ENCODE measurements at places on chromosomes 11 and 22.

DNA sequence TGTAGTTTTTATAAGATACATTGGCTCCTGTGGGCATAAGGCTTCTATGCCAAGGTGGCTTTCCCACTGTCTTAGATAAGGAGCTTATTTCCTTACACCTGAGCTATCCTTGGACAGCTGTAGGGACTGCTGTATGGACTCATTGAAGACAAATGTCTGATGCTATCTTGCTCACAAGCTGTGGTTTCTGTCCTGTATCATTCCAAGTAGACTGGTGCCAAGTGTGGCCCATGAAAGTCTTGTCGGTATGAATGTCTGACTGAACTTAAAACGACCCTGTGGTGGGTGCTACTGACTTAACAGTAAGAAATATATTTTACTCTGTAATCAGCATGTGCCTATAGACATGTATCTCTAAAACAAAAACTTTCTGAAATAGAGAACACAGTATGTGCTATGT lies 45.0 kb downstream of the LARGE2 start:
- DNase-seq = no peak

GRCh38 chr11:4191031-4191571 lies 96.5 kb downstream of the RRM1 start:
- DNase-seq = no peak

- DNase-seq = no peak
Observed at GRCh38 chr11:26753723-26754504, 32.1 kb upstream of the SLC5A12 start.

DNA sequence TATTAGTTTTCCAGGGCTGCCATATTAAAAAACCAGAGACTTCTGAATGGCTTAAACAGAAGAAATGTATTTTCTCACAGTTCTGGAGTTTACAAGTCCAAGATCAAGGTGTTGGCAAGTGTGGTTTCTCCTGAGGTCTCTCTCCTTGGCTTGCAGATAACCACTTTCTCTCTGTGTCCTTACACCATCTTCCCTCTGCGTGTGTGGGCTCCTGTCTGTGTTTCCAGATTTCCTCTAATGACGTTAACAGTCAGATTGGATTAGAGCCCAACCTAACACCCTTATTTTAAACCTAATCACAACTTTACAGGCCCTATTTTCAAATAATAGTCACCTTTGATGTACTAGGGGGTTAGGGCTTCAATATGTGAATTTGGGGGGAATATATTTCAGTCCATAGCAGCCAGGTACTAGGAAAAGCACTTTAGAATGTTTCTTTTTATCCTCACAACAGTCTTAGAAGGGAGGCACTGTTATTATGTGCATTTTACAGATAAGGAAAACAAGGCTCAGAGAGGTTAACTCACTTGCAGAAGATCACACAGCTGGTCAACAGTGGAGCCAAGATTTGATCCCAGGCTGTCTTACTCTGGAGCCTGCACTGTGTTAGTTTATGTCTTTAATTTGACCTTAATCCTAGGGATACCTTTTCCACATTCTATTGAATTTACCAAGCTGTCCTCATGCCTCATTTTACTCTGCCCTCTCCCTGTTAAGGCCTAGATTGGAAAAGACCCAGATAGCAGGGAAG lies 116.4 kb upstream of the CRYBB3 start:
- DNase-seq = no peak

DNA sequence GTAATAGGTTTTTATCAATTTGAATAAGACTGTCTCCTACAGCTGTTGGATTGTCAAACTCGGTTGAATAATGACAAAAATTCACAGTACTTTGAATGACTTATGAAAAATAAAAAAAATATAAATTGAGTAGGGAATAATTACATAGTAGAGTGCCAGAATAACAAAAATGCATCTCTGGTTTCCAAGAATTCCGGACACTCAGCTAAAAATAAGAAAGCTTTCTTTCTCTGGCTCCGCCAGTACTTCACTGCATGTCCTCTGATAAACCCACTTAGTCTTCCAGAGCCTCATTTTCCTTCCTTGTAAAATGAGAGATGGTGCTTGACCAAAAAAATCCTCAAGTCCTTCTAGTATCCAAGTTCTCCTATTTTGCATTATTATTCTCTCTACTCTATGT lies 374.6 kb upstream of the LUZP2 start:
- DNase-seq = no peak

DNA sequence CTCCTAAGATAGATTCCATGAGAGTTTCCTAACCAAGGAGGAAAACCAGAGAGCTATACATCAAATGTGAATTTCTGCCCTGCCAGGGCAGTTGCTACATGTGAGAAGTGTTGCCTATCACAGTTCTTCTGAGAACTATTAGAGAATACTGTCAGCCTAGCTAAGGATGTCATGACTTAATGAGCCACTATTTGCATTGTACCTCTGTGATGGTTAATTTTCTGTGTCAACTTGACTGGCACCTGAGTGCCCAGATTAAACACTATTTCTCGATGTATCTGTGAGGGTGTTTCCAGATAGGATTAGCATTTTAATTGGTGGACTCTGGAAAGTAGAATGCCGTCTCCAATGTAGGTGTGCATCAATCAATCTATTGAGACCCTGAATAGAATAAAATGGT lies 1.7 kb upstream of the TCN1 start:
- no peak for DNase-seq

DNA sequence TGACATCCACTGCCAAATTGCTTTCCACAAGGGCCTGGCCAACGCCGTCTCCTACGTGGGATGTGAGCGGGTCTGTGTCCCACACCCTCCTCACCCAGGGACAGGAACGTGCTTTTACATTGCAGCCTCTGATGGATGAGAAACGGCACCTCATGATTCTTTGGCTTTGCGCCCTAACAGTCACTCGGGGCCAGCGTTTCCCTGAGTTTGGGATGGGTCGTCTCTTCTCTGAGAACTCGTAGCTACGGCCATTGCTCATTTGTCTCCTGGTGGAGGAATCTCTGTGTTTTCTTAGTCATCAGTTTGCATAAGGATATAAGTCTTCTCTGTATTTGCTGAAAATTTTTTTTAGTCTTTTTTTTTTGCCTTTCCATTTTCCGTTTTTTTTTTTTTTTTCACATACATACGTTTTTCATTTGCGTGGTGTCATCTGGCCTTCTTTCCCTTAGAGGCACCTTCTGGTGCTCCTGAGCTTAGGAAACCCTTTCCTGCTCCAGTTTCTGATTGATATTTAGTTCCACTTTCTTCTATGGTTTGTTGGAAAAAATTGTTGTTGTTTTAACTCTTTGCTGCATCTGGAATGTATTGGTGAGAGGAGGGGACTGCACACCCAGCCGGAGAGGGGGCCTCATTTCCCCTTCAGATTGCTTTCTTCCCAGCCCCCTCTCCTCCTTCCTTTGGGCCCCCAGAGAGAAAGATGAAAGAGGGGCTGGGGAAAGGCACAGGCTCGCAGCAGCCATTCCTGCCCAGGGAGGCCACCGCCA lies 12.0 kb downstream of the TNNT3 start:
- DNase-seq = no peak

- no peak for DNase-seq
Observed at GRCh38 chr22:32407936-32408335, 4.1 kb downstream of the RTCB start.

DNA sequence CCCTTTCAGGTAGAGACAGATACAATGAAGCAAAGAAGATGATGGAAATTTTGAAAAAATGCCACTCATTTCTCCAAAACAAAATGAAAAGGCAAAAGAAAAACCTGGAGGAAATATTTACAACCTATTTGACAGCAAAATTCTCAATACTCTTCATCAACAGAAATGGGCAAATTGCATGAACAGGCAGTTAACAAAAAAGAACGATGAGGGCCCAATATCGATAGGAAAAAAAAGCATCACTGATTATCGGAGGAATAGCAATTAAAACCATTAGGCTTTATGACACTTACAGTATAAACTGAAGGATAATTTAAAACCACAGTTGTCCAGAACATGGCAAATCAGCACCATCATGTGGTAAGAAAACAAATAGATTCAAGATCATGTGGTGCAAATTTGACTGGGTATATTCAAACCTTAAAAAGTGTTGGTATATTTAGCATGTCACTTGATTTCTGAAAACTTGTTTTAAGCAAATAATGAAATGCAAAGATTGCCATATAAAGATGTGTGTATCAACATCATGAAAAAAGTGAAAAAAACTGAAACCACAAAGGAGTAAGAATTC lies 222.9 kb downstream of the BRD1 start:
- no peak for DNase-seq

DNA sequence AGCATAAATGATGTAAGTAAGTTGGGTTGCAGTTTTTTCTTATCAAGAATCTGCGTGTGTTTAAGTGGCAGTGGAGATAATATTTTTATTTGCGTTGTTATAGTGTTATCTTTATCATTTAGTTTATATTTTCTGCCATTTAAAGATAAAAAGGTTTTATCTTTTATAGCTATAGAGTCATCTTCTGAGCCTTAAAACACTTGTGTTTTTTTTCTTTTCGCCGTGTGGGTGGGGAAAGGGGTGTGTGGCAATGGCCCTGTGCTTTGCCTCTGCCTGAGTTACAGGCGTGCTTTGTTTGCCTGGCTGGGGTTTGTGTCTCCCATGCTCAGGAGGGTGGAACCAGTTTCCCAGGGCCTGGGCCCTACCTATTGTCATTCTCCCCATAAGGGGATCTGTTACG lies 16.2 kb downstream of the ARHGEF12 start:
- no peak for DNase-seq

GRCh38 chr11:127766734-127767133 lies 766.2 kb upstream of the KIRREL3 start:
- no peak for DNase-seq

GRCh38 chr11:108754901-108755625 lies 90.2 kb downstream of the DDX10 start:
- DNase-seq = peak; percentile 51

- DNase-seq = no peak
Observed at GRCh38 chr22:49771266-49772065, 56.2 kb downstream of the BRD1 start.

- DNase-seq = no peak
Observed at GRCh38 chr11:11848891-11849746, 7.3 kb downstream of the USP47 start.

DNA sequence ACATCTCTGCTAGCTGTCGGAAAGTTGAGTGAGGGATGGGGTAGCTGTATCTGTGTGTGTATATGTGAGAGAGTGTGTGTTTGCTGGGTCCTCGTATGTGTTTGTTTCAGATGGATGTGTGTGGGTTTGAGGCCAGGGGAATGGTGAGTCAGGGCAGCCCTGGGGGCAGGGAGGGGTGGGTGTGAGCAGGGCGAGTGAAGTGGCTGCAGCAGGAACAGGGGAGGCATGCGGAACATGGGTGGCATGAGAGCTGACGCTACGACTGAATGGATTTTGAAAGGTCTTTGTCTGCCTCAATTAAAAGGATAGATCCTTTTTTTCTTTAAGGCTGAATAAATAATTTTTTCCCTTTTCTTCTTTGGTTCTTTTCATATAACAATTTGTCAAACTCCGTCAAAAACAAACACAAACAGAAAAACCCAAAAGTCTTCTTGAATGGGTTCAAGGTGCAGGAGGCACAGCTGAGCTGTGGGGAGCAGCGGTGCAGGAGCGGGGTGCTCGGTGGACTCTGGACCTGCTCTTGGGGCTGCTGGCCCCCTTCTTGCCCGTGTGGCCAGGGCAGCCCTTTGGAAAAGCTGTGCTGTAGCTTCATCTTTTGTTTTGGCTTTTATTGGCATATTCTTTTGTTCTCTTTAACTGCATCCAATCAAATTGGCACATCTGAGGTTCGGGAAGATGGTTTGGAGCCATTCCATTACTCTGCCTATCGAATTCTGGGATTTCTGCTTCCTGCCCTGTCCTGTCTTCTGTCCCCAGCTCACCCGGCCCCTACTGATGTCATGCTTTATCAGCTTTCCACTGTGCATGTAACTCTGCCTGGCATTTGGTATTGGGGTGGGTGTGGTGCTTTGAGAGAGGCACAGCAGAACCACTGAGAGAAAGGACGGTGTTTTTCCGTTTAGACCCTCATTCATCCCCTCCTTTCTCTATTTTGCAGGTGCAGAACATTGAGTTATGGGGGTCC lies 80.1 kb downstream of the ADAMTS15 start:
- no peak for DNase-seq

- peak; percentile 31 for DNase-seq
Observed at GRCh38 chr11:33778675-33779074, 4.4 kb upstream of the FBXO3 start.

DNA sequence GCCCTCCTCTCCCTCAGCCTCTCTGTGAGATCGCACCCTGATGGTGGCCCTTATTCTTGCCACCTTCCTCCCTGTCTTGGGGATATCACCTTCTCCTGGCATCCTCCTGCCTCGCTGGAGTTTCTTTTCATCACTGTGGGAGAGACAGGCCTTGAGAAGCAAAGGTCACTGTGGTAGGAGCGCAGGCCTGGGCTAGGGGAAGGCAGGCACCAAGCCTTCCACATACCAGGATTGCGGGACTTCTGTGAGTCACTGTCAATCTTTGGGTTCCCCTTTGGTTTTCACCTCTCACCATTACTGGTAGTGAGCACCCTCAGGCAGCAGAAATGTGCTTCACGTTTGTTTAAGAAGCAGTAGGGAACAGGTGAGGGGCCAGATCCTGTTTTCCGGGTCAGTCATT lies 31.2 kb upstream of the B3GAT1 start:
- no peak for DNase-seq

GRCh38 chr11:44766972-44767278 lies 40.2 kb downstream of the TSPAN18 start:
- no peak for DNase-seq

DNA sequence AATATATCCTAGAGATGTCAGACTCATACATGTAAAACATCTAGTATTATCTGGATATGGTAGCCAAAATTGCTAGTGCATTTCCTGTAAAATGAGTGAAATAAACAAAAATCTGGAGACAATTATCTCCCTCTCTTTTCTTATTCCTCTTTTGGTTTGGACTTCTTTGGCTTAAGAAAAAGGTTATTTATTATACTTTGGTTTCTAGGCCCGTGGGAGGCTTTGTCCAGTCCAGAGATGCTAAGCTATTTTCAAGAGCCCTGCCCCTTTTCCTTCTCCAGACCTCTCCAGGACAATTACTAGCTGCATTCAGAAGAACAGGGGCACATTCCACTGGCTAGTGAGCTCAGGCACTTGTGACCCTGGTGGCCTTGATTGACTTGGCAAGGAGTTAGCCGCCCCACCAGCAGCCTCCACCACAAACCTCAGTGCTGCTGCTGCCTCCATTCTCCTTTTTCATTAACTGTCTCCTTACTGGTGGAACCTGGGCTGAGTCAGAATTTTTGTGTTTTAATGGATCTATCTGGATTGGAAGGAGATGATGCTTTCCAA lies 747.3 kb upstream of the TENM4 start:
- DNase-seq = no peak

- no peak for DNase-seq
Observed at GRCh38 chr11:36376888-36377758, 81.0 kb downstream of the PRR5L start.

DNA sequence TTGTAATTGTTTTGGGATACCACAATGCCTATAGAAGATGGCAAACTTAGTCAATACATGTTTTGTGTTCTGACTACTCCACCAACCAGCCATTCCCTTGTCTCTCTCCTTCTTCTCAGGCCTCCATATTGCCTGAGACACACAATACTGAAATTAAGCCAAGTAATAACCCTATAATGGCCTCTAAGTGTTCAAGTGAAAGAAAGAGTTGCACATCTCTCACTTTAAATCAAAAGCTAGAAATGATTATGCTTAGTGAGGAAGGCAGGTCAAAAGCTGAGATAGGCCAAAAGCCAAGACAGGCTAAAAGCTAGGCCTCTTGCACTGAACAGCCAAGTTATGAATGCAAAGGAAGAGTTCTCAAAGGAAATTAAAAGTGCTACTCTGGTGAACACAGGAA lies 318.7 kb downstream of the TTC28 start:
- no peak for DNase-seq

GRCh38 chr22:40533712-40534378 lies 102.7 kb downstream of the MRTFA start:
- no peak for DNase-seq

- DNase-seq = no peak
Observed at GRCh38 chr11:92703449-92703830, 266.0 kb upstream of the MTNR1B start.

GRCh38 chr11:113016905-113017304 lies 55.7 kb downstream of the NCAM1 start:
- DNase-seq = no peak

Data from retinal pigment epithelial cell (primary cell).